ENCODE measurements at places on chromosomes 2 and 18.

DNA sequence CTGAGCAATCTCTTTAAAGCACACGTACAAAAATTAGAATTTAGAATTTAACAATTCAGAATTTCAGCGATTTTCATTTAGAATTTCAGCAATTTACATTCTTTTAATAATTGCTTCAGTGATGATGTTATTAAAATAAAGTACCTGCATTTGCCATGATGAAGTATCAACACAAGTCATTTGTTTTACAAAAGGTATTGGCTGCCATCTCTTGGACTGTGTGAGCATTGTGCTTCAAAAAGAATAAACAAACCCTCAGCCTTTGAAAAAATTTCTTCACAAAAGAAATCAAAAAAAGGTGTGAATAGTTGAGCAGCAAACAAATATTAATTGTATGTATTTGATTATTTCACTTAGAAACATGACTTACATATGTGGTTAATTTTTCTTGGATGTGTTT is 27.1 kb upstream of the ZC3H15 start:
- DNase-seq, result no peak

DNA sequence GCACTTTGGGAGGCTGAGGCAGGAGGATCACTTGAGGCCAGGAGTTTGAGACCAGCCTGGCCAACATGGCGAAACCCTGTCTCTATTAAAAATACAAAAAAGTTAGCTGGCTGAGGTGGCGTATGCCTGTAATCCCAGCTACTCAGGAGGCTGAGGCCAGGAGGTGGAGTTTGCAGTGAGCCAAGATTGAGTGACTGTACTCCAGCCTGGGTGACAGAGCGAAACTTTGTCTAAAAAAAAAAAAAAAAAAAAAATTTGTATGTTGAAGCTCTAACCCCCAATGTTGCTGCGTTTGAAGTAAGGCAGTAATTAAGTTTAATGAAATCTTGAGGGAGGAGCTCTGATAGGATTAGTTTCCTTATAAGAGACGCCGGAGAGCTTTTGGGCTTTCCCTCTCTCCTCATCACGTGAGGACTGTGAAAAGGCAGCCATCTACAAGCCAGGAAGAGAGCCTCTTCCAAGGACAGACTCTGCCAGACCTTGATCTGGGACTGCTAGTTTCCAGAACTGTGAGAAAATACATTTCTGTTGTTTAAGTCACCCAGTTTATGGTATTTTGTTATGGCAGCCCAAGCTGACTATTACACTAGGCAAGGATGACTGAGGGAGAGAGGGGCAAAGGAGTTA is 11.5 kb upstream of the PNPT1 start:
- DNase-seq, result no peak

GRCh38 chr18:8811115-8811514 is 105.8 kb downstream of the MTCL1 start:
- no peak for DNase-seq

GRCh38 chr2:193315428-193316091 is 1120.8 kb upstream of the TMEFF2 start:
- DNase-seq, result no peak

Data from substantia nigra (tissue), 51 donors.